ENCODE measurements at places on chromosomes 5 and 9.

DNA sequence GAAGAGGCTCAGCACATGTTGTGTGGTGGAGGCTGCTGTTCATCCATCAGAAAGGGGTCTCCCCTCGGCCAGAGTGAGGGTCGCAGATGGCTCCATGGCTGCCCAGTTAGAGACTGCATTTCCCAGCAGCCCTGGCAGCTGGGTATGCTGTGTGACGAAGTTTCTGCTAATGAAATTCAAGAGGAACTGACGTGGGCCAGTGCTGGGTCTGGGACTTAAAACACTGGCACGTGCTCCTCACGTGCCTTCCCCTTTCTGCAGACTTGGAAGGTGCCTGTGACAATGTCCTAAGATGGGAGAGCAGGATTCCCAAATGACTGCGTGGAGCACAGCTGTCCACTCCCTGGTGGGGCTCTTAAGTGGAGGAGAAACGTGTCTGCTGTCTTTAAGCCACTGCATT, 114.5 kb upstream of the RAPGEF1 start:
- no peak for DNase-seq

DNA sequence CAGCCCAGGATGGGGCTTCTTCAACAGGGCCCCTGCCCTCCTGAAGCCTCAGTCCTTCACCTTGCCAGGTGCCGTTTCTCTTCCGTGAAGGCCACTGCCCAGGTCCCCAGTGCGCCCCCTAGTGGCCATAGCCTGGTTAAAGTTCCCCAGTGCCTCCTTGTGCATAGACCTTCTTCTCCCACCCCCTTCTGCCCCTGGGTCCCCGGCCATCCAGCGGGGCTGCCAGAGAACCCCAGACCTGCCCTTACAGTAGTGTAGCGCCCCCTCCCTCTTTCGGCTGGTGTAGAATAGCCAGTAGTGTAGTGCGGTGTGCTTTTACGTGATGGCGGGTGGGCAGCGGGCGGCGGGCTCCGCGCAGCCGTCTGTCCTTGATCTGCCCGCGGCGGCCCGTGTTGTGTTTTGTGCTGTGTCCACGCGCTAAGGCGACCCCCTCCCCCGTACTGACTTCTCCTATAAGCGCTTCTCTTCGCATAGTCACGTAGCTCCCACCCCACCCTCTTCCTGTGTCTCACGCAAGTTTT, 23.6 kb downstream of the PCDHGC5 start:
- DNase-seq = no peak

GRCh38 chr5:131509801-131510200, 125.2 kb downstream of the RAPGEF6 start:
- DNase-seq = no peak

DNA sequence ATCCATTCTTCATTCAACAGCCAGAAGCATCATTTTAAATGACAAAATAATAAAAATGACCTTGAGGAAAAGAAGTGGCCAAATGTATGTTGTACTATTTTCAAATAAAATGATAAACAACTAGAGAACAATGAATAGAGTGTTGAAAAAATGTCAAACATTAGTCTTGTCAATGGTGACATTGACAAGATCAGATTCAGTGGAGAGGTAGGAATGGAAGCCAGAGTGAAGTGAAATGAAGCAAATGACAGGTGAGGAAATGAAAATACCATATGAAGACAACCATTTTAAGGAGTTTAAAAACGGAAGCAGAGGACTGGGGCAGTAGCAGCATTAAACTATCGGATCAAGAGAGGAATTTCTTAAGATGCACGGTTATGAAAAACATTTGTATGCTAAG, 38.2 kb upstream of the COX7C start:
- DNase-seq = no peak

GRCh38 chr5:24735284-24735683, 90.5 kb upstream of the CDH10 start:
- DNase-seq = no peak

DNA sequence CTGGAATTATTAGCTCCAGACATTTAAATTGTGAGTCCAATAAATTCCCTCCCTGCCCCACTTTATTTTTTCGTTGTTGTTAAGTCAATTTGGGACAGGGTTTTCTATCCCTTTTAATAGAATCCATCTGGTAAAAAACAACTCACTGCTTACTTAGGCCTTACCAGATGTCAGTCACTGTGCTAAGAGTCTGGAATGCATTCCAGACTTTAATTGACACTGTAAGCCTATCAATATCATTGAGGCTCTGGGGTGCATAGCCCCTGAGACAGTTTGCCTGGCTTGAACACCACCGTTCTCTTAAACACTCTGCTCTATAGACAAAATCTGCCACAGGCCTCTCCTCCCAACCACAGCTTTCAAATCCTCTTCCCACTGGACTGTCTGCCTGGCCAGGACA, 175.9 kb downstream of the NSG2 start:
- no peak for DNase-seq

- DNase-seq = no peak
Observed at GRCh38 chr9:137705443-137705863, 86.6 kb downstream of the EHMT1 start.

- no peak for DNase-seq
Observed at GRCh38 chr5:22918511-22918910, 65.4 kb upstream of the CDH12 start.

GRCh38 chr5:143057580-143057999, 287.4 kb downstream of the ARHGAP26 start:
- no peak for DNase-seq

DNA sequence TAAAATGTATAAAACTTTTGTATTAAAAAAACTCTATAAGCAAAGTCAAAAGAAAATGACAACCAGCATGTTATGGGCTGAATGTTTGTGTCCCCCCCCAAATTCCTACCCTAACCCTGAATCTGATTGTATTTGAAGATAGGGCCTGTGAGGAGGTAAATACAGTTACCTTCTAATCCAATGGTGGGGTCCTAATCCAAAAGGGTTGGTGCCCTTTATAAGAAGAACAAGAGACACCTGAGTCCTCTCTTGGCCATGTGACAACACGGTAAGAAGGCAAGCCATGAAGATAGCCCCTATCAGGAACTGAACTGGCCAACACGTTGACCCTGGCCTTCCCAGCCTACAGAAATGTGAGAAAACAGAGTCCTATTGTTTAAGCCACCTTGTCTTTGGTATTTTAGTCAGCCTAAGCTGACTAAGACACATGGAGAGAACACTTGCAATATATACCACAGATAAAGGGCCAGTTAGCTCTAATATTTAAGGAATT, 49.7 kb upstream of the AKNA start:
- no peak for DNase-seq

DNA sequence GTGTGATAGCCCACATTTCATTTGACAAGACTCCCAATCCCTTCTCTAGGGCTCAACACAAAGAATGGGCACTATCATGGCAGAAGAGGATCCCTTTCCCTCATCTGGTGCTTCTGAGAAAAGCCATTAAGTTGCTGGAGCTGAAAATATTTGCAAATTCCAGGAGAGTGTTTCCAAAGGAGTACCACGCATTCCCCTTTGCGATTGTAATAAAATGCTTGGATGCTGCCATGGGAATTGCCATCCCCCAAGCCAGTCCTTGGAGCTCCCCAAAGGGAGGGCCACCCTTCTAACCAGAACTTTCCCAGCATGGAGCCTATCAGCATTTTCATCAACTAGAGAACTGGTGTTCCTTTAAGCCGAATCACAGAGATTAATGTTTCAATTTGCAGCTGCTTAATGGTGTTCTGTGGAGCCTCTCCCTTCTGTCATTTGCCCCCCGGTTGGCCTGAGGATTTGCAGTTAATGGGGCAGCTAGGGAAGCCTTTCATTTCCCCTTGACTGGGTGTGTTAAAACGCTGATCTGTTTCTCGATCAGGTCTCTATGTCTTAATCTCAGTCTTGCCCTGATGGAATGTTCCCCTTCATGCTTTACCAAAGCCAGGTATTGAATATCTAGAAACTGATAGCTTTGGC, 133.0 kb downstream of the ENC1 start:
- no peak for DNase-seq

GRCh38 chr9:3028535-3028934, 184.6 kb upstream of the PUM3 start:
- no peak for DNase-seq

GRCh38 chr5:168430296-168430695, 56.0 kb upstream of the RARS1 start:
- DNase-seq = no peak

Measured in AG04450 (cell line).